Astrocyte (in vitro differentiated cells and primary cell): ENCODE measurements at places on chromosomes 12 and 14.

DNA sequence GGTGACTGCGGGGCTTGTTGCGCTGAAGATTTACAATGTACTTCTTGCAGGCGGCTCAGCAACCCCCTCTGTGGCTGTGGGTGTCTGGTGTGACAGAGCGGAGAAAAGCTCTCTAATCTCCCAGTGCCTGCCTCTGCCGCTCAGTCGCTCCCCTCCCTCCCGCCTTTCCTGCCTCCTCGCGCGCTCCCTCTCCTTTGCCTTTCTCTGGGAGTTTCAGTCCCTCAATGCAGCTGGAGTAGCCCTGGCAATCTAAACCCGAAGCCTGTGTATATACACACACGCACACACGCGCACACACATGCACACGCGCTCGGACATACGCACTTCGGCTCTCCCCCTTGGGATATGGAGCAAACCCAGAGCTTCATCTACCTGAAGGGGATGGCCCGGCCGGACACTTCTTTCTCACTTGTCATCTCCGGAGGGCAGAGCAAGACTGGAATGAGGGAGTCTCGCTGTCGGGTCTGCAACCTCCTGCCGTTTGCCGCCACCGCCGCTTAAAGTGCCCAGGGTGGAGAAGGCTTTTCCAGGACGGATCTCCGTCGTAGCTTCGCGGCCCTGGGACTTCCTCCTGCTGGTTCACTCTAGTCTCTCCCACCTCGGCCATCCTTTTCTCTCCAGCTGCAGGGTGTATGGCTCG, 599 bp upstream of the TRHDE start:
- DNase-seq = no peak

GRCh38 chr12:55932551-55932910, 1.6 kb downstream of the DGKA start:
- peak; percentile 41 for DNase-seq

- peak; percentile 3 for DNase-seq
Observed at GRCh38 chr14:81172881-81173280, 47.9 kb downstream of the GTF2A1 start.

GRCh38 chr12:93904124-93904523, 226.9 kb downstream of the CRADD start:
- DNase-seq = no peak

DNA sequence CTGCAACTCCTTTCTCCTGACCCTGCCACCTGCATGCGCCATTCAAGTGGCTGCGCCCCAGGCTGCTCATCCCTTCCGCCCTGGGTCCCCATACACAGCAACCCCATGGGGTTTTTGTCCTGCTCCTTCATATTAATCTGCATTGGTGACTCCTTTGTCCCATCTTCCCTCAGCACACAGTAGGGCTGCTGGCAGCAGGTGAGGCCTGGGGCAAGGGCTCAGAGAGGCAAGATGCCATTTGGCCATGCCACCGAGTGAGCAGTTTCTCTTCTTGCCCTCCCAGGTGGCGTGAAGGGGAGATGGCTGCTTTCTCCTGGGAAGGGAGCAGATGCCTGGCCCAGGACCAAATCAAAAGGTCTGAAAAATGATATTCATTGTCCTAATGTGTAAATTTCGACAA, 9.1 kb downstream of the RTL1 start:
- DNase-seq = no peak

- DNase-seq = no peak
Observed at GRCh38 chr12:120167529-120168095, 26.9 kb downstream of the GCN1 start.

DNA sequence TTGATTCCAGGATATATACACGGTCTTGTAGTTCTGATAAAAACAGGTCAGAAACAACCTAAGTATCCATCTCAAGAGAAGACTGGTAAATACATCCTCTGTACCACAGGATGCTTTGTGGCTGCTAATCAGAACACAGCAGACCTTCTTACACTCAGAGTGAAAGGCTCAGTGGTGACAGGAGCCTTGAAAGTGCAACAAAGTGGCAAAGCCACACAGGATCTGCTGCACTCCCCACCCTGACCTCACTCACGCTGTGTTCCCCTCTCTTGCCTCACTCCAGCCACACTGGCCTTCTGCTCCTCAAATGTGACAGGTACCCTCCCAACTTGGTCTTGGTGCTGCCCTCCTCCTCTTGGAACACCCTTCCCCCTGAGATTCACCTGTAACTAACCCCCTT, 98.1 kb upstream of the GRIP1 start:
- DNase-seq = no peak

DNA sequence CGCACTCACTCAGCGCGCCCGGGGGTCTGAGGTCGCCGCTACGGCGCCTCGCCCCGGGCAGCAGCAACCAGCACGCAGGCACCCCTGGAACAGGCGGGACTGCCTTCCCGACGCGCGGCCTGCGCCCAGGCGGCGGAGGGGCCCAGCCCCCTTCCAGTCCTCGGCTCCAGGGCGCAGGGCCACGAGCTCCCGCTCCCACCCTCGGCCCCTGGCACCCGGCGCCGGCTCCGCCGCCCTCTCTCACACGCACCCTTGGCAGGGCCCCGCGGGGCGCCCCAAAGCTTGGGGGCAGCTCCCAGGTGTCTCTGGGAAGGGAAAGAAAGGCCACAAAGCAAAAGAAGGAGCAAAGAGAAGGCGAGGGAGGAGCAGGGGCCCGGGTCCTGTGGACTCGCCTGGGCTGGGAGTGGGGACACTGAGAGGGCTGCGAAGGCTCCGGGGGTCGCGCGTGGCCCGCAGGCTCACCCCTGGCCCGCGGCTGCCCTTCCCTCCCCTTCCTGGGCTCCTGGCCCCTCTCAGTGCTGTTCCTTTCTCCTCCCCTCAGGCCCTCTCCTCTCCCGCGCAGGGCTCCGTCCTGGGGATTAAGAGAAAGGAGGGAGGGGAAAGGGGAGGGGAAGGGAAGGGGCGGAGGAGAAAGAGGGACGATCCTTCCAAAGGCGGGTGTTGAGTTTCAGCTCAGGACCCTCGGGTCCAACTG, 907 bp upstream of the EFS start:
- DNase-seq = peak; percentile 68

GRCh38 chr14:26984311-26985177, 386.7 kb upstream of the NOVA1 start:
- peak; percentile 30 for DNase-seq

DNA sequence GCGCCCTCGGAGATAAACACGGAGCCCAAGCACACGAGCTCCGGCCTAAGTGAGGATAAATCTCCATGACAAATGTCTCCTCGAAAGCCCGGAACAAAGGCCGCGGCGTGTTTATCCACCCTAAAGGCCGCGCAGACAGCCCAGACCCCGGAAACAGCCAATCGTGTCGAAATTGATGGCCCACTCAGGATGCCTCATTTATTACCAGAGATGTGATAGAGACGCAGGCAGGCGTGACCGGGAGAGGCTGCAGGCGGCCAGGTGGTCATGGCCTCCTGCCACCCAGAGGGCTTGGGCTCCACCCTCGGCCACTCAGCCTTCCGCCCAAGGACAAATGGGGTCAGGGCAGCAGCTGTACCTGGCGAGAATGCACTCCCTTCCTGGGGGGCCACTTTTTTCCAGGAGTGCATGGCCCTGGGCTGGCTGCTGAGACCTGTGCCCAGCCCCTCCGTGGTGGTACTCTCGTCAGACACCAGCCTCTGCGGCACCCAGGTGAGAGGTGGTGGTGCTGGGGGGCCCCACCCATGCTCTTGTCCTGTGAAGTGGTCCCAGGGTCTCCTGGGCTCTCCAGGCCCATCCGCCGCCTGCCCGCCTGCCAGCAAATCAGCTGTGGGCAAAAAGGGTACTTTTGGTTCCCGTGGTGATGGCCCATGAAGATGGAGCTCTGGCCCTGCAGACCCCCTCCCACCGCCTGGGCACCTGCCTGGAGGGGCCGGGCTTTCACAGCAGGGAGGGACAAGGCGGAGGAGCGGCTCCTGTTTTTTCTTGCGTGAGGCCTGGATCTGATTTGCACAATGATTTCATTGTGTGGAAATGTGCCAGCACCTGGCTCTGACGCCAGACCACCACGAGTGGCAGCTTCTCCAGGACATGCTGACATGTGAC, 211.5 kb upstream of the C14orf180 start:
- no peak for DNase-seq

DNA sequence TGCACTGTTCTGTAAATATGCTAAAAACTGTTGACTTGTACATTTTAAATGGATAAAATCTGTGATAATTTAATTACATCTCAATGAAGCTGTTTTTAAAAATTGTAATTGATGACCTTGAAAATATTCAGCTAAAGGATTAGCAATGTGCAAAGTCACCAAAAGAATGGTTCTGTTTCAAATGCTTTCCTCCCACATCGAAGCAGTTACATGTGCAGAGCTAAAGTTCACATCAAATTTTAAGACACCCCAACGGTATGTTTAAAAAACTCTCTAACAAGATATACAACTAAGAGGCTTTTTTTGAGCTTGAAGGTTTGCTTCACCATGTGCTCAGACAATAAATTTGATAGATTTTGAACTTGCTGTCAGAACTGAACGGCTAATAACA, 114.6 kb upstream of the KRAS start:
- no peak for DNase-seq

- peak; percentile 76 for DNase-seq
Observed at GRCh38 chr12:26124446-26125399, at the start of gene BHLHE41. TSS of gene BHLHE41 (minus strand) at chr12:26125037. CDS start at chr12:26124779, 258 bp downstream.

- DNase-seq = no peak
Observed at GRCh38 chr14:95516554-95517181, at the start of gene SYNE3. TSS of gene SYNE3 (minus strand) at chr14:95516650. CDS start at chr14:95475821, 40,829 bp downstream.

DNA sequence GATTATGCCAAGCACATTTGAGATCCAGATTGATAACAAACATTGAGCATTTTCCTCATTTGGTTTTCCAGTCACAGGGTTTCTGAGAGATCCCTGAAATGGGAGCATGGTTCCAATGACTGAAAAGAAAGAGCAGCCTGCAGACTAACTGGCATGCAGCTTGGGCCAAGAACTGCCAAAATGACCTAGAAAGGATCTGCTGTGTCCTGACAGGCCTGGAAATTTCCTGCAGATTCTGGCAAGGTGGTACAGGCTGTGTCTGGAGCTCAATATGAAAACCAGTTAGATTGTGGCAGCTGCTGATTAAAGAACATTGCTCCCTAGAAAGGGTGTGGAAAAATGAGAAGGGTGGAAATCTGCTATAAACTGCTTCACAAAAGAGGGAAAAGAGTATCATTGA, 417.3 kb downstream of the IPO8 start:
- no peak for DNase-seq

- DNase-seq = no peak
Observed at GRCh38 chr12:6964605-6965025, 5.8 kb downstream of the PHB2 start.

DNA sequence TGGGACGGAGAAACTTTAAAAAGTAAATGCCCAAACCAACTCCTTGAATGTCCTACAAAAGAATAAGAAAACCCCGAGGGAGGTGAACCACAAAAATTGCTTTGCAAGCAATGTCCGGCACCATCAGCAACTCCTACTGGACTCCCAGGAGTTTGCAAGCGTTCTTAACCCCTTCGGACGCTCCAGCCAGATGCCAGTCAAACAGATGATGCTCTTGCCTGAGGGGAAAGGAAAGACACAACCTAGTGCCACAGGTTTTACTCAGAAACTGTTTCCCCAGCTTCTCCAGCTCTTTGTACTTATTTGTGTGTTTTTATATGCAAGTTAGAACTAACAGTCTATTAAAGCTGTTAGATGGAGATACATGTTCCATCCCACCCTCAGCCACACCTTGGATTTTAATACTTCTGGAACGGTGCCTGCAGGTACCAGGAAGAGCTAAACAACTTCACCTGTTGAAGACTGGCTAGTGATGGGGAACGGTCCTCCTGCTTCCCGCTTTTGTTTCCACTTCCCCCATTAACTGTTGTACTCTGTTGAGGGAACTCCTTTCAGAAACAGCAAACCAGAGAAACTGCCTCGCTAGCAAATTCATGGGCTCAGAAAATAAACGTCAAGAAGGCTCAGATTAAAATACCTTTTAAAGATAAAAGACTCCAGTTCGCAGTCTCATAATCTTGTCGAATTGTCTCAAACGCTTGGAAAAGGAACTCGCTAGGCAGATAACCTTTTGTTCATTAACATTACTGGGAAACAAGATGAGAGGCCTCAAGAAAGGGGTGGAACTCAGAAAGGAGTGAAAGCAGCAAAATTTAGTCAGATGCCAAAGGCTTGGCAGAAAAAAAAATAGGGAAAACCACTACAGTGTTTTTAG, 1.1 kb upstream of the FERMT2 start:
- peak; percentile 65 for DNase-seq

DNA sequence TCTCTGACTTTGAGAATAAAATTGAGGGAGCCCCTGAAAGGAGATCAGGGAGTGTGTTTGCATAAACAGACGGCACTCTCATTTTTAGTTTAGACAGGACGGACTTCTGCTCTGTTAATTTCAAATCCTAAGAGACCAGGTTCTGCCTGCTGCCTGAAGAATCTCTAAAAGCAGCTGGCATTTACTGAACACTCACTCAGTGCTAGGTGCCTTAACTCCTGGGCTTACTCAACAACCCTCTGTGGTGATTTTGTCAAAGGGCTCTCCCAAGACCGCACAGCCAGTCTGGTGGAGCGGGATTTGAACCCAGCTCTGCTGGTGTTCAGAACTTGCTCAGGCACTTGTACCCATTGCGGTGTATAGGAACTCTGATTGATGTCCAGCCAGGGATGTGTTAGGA, 2.2 kb downstream of the ORAI1 start:
- no peak for DNase-seq

DNA sequence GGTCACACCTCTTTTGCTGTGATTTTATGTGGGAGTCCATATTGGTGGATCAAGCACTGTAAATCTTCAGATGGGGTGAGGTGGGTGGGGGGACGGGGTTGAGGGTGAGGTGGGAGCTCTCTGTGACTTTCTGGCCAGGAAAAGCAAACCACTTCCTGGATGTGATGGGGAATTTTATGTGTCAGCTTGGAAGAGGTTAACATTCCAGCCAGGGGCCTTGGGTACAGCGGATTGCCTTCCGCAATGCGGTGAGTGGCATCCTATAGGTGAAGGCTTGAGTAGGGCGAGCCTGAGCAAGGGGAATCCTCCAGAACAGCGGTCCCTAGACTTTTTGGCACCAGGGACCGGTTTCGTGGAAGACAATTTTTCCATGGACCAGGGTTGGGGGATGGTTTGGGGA, 36.2 kb downstream of the DLK1 start:
- peak; percentile 6 for DNase-seq

GRCh38 chr14:91171291-91171690, 57.4 kb downstream of the DGLUCY start:
- DNase-seq = no peak

DNA sequence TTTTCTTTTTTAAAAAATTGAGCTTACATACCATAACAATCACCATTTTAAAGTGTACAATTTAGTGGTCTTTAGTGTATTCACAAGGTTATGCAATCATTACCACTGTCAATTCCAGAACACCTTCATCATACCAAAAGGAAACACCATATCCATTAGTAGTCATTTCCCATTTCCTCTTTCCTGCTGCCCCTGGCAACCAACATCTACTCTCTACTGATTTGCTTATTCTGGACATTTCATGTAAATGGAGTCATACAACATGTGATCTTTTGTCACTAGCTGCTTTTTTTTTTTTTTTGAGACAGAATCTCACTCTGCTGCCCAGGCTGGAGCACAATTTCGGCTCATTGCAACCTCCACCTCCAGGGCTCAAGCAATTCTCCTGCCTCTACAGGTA, 66.8 kb upstream of the CFL2 start:
- DNase-seq = peak; percentile 77
